Activated CD4-positive, alpha-beta T cell treated with anti-CD3 and anti-CD28 coated beads, Interleukin-2, amount 10 ng/mL, durations not matched to agents 7 days and 5 days (primary cell): ENCODE measurements at places on chromosomes 7 and 10. TPM values are rescaled to one million over a fixed set of nuclear protein-coding genes. Genes with fewer than 3 reads are reported as not detected.

DNA sequence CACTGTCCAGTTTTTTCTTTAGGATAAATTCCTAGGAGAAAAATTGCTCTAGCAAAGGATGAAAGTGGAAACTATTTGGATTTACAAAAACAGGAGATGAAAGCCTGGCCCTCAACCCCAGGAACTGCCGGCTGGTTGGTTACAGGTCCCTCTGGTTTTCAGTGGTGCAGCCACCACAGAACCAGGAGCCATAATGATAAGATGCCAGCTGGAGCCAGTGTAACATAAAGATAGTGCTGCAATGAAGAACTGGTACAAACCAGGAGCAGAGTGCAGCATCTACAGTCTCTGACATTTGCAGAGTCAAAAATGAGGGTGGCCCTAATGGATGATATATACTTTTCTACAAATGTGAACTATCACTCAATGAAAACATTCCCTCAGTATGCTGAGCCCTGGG is 20.4 kb upstream of the NUP42 start:
- DNase-seq, result no peak

DNA sequence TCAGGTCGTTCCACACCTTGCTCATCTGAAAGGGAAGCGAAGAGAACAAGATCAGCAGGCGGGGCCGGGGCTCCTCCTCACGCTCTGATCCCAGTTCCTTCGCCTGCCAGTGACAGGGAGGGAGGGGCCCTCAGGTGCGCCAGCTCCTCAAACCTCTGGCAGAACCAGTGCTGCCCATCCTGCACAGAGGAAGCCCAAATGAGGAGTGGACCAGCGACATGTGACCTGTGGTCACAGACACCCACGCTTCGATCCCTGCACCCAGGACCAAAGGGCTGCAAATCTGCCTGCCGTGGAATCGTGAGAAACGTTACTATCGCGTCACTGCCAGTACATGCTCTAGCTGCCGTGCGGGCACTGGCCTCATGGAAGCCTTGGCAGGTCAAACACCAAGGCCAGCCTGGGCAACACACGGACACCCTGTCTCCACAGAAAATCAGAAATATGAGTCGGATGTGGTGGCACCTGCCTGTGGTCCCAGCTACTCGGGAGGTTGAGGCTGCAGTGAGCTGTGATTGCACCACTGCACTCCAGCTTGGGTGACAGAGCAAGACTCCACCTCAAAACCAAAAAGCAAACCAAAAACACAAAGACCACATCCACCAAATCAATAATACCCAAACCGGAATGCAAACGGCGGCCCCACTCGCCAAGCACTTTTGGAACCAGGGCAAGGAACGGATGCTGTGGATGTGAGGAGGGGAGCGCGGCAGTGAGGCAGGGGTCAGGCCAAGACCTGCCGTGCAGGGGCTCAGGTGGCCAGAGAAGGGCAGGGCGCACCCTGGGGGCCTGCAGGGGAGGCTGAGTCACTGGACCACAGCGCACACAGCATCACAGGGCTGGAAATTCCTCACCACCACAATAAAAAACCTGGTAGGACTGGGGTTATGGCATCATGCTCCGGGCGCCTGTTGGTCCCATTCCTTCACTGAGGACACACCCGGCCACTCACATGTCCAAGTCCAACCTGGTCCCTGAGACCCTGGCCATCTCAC is 13.4 kb downstream of the NUDT1 start:
- no peak for DNase-seq

The TFPI2 gene
- not detected for total RNA-seq

The TRIL gene
- not detected for total RNA-seq

The CCL26 gene
- total RNA-seq, result not detected

DNA sequence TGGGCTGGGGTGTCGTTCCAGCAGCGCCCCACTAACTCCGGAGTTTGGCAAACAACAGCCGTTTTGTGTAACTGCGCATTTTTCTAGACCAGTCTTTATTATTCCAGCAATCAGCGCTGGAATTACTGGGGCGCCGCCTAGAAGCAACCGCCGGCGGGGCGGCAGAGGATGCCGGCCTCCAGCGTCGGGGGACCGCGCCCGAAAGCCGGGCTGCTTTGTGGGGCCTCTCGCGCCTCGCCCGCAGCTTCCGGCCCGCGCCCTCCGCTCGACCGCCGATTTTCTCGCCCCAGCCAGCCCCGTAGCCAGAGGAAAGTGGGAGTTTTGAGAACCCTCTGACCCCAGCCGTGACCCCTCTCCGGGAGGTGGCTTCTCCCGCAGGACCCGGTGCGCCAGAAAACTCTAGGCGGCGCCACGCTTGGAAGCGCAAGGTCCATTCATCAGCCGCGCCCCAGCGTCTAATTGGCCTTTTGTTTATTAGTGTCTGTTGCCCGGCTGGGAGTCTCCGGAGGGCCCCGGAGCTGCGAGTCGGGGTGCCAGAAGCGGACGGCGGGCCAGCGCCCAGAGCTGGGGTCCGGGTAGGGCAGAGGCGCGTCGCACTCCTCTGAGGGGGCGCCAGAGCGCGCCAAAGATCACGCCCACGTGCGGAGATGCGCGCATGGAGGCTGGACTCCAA is 10.7 kb downstream of the EMX2 start:
- no peak for DNase-seq

DNA sequence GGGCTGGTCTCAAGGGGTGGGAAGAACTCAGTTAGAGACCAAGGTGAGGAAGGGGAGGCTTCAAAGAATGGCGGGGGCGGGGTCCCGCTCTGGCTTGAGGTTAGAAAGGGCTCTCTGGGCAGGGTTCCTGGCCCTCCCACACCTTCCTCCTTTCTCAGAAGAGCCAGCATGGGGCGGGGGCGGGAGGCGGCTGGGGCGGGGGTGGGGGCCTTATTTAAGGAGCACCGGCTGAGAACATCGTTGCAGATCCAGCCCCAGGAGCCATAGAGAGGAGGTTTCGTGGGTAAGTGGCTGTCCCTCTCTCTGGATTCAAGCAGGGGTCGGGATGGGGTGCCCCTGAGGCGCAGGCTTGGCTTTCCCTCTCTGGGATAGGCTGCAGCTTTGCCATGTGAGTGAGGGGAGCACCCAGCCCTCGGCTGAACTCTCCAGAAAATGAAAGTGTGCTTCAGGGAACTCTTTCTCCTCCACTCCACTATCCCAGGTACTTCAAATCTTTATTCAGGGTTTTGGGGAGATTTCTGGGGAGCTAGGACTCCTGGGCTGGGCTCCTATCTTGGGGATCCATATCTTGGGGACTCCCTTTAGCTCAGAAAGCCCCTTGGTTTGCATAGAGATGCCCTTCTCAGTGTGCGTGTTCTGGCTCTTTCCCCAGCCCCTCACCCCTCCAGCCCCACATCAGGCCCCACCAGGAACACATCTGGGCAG is 3.3 kb upstream of the CUEDC2 start:
- peak; percentile 72 for DNase-seq

DNA sequence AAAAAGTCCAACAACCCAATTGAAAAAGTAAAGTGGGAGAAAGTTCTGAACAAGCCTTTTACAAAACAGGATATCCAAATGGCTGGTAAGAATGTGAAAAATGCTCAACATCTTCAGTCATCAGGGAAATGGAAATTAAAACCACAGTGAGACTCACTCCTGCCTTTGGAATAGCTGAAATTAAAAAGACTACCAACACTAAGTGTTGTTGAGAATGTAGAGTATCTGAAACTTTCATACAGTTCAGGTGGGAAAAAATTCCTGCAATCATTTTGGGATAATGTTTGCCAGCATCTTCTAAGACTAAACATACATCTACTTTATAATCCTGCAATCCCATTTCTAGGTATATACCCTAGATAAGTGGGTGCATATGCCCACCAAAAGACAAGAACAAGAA is 395.1 kb downstream of the GRID1 start:
- DNase-seq, result no peak

- DNase-seq, result no peak
These were observed 28.3 kb downstream of the CRPPA start for GRCh38 chr7:16392990-16393523.

GRCh38 chr10:110495731-110496552 is 1.8 kb upstream of the DUSP5 start:
- DNase-seq, result peak; percentile 47

DNA sequence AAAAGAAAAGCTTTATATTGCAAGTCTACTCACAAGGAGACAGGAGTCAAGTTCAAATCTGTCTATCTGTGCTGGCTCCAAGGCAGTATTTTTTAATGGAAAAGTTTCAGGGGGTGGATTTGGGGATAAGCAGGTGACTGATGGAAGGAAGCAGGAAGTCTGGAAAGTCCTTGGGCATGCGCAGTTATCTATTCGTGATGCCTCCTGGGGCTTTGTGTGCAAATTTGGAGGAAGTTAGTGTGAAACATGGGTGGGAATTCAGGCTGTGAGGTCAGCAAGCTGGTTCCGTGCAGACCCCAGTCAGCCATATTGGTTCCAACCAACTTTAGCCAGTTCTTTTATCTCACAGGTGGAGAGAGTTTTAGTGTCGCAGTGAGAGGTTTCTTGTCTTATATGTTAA is 140.0 kb downstream of the FRMD4A start:
- DNase-seq, result no peak

DNA sequence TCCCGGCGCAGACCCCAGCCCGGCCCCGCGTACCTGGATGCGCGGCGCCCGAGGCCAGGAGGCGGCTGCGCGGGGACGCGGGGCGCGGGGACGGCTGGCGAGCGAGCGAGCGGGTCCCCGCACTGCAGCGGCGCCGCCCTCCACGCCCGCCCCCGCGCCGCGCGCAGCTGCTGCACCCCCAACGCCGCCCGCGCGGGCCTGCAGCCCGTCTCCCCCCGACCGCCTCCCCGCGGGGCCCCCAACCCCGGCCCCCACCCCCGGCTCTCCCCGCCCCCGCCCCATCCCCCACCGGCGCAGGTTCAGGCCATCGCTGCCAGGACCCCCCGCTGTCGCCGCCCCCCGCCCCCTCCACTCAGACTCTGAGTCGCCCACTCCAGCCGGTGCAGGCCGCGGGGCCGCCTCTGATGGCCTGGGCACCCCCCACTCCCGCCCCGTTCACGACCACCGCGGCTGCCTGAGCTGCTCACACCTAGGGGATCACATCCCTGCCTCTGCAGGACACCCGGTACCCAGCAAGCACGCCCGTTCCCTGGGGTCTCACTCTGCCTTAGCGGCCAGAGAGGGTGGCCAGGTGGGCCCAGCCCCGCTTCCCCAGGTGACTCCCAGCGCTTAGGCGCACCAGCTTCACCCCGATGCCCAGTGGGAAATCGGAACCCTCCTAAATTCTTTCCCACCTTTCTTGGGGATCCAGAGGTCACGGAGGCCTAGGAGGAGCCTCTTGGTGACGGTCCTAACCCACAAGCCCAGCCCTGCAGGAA is 13.9 kb upstream of the DNAAF5 start:
- no peak for DNase-seq

GRCh38 chr10:63425512-63425911 is 40.3 kb downstream of the JMJD1C start:
- no peak for DNase-seq

DNA sequence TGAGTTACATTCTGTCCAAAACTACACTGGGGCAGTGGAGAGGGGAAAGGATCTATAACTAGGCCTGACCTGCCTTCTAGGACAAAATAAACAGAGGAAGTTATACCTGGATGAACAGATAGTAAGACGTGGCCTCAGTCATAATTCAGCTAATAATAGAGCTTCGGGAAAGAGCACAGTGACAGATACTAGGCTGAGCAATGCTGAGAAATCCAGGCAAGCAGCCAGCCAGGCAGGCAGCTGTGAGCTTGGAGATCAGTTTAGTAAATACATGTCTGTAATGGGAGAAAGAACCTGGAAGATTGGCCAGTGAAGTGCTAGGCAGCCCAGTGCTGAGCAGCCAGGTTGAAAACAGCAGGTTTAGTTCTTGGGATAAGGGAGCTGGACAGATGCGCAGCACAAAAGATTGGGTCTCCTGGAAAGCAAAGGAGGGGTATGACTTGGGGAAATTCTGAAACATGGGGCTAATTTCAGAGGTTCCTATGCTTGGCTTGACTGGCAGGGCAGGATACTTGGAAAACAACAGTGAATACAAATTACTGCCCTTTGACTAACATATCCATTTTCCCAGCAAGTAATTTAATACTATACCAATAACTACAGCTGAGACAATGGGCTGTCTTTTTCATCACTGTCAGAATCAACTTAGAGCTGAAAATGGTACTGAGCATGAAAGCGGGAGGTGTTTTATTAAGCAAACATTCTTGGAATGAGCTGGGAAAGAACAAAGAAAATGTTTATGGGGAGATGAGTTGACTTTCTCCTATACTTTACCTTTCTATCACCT is 140.8 kb downstream of the DGKB start:
- no peak for DNase-seq

The ANKRD61 gene
- not detected for total RNA-seq

DNA sequence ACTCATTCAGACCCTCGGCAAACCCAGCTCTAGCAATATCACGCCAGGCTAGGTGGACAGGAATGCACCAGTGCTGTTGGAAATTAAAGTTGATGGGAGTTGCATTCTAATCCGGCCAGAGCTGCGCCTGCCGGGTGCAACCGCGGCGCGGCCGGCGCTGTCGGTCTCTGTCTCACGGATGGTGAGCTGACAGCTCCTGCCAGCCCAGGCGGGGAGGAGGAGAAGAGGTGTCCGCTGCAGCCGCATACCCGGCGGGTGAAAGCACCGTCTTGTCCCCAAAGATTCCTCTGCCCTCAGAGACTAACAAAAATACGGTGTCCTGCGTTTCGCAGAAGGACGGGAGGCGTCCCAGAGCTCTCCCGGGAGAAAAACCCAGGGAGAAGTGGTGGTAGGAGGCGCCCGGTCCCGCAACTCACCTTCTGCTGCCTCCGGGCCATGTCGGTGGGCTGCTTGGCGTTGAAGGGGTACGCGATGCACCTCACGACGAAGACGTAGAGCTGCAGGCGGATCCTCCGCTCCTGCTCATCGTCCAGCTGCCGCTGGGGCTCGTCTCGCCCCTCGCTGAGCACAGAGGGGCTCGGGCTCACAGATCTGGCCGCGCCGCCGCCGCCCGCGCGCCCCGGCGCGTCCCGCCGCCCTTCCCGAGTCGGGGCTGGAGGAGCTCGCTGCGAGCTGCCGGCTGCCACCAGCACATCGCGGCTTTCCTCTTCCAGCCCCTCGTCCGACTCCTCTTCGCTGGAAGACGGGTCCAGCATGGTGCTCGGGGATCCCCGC is 490 bp downstream of the CADPS2 start:
- DNase-seq, result no peak

- no peak for DNase-seq
These were observed 221.6 kb downstream of the DGKI start for GRCh38 chr7:137625197-137625596.

- no peak for DNase-seq
These were observed 23.0 kb upstream of the PCBD1 start for GRCh38 chr10:70911386-70911785.

The FRMPD2 gene
- not detected for total RNA-seq

GRCh38 chr10:83983578-83984255 is 155.6 kb upstream of the GHITM start:
- DNase-seq, result no peak

GRCh38 chr10:110558041-110558440 is 9.5 kb upstream of the SMC3 start:
- DNase-seq, result no peak

The IFIT5 gene
- total RNA-seq, result 39.6 TPM

DNA sequence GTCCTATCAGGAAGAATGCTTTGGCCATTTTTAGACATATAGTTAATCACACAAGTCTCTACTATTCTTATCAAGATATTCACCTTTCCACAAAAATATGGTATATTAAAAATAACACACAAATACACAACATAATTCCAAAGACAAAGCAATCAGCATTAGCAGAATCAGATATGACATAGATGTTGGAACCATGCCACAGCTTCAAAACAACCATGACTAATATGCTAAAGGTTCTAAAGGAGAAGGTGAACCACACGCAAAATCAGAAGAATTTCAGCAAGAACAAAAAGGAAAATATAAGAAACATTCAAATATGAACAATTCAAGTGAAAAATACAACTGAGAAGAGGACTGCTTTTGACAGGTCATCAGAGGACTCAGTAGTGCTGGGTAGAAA is 670.2 kb upstream of the SORCS1 start:
- no peak for DNase-seq

The ZNF485 gene
- total RNA-seq, result 4.2 TPM

- DNase-seq, result no peak
These were observed 56.3 kb downstream of the RASGEF1A start for GRCh38 chr10:43210556-43210955.
